ENCODE measurements at places on chromosomes 16 and 17.

DNA sequence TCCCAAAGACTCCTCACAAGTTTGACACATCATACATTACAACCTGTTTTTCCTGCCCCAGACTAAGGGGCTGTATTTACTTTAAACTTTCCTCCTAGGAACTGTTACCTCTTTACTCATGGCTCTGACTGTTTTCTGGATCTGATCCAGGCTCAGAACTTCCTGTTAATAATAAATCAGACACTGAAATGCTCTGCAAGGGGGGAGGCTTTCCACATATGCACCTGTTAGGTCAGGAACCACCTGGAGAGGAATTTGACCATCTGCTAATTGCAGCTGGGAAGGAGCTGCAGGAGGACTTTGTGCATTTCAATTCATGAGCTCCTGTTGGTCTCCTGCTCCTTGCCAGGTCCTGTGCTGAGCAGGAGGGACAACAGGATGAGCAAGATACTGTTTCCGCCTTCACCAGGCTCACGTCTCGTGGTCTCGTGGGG lies 476.9 kb upstream of the CDH5 start:
- DNase-seq = peak; percentile 14

- DNase-seq = no peak
Measured at GRCh38 chr16:75343941-75344340, 89.4 kb downstream of the CFDP1 start.

DNA sequence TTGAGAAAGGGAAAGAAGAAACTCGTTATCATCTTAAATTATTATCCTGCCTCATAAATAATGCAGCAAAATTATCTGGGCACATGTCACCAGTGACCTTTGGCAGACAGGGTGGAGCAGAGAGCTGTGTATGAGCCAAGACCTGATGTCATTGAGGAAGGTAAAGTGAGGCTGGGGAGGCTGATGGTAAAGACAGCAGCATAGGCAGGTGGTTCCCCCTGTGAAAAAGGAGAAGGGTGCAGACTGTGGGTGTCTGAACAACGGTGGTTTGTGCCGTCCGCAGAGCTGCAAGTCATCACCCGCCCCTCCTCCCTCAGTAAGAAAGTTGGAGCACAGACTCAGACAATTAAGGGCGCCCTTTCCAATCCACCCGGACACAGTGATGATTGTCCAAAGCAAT lies 30.8 kb upstream of the METTL16 start:
- DNase-seq = peak; percentile 62

- DNase-seq = peak; percentile 43
Measured at GRCh38 chr16:75589306-75589705, 23.1 kb downstream of the GABARAPL2 start.

- no peak for DNase-seq
Measured at GRCh38 chr17:7047566-7047965, 3.7 kb upstream of the SLC16A11 start.

DNA sequence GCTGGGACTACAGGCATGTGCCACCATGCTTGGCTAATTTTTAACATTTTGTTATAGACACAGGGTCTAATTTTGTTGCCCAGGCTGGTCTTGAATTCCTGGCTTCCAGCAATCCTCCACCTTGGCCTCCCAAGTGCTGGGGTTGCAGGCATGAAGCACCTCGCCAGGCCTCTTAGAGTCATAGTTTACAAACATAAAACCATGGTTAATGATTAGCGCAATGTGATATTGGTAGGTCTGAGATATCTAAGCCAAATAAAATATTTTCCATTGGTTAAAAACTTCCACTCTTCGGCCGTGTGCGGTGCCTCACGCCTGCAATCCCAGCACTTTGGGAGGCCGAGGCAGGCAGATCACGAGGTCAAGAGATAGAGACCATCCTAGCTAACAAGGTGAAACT lies 16.6 kb downstream of the TXNDC11 start:
- no peak for DNase-seq

Measured in pons (tissue), 1 donor.